ENCODE measurements at places on chromosomes 2 and 18. TPM values are rescaled to one million over a fixed set of nuclear protein-coding genes. Genes with fewer than 3 reads are reported as not detected.

DNA sequence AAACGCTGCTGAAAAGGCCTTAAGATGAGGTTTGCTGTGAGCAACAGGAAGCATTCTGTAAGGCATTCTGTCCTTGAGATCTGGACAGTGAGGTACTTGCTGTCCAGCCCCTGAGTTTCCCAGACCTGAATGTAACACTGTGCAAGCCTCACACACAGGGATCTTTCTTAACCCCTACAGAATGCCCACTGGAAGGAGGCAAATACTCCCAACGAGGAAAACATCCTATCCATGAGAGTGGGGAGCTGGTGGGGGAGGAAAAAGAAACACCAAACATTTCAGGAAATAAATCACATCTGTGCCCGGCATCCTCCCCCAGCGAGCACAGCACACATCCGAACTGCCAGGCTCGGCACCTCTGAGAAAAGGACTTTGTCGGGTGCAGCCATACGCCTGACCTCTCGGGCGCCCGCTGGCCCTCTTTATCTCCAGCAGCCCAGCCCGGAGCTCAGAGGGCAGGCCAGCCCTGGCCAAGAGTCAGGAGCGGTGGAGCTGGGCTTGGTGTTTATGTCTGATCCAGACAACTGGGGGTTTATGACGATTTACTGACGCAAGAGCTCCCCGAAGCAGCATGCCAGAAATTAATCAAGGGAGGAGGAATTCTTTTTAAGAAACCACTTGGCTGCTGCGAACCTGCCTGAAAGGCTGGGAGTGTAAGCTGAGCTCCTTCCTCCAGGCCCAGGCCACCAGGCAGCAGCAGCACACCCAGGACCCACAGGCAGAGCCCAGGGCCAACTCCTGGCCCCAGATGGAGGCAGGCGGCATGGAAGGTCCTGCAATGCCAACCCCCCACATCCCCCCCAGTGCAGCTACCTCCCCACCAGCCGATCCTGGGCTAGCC, 72.2 kb downstream of the HDAC4 start:
- DNase-seq = peak; percentile 90

DNA sequence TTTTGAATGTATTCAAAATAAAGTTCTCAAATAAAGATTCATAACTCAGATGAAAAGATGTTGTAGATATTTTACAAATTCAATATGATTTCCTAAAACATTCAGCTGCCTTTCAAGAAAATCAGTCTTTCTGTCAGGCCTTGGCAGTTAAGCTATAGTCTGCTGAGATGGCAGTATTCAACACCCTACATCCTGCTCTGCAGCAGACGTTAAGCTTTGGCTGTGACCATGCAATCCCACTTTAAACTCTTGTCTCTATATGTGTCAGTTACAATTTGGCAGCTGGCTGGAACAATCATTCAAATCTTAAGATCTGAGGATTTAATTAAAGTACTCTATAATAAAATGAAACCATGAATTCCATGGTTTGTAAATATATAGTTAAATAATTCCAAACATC, 567.3 kb upstream of the ZNF804A start:
- no peak for DNase-seq

The ALPP gene
- total RNA-seq = not detected

- no peak for DNase-seq
Measured at GRCh38 chr18:38115201-38115600, 549.6 kb upstream of the CELF4 start.

- DNase-seq = no peak
Measured at GRCh38 chr18:37527395-37527794, 38.2 kb downstream of the CELF4 start.
